ENCODE measurements at places on chromosomes 7 and 10.
A peak's percentile ranks its signal among the peaks of the same experiment; 100 is the strongest.

DNA sequence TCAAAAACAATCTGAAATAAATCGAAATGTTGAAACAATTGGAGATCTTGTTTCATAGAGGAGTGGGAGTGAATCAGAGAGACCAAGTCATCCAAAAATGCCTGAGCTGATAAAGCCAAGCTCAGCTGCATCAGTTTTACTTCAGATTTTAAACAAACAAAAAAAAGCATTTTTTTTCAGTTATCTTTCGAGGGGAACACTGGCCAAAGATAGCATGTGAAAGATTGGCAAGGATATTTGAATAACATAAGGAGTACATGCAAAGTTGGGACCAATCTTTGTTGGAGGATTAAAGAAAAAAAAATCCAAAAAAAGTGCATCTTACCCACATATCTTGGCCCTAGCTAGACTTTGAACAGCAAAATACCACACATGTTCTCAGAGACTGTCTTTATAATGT, 47.2 kb downstream of the RHOBTB1 start:
- DNase-seq, result no peak

- no peak for DNase-seq
Observed at GRCh38 chr10:58347967-58348366, 13.2 kb downstream of the UBE2D1 start.

DNA sequence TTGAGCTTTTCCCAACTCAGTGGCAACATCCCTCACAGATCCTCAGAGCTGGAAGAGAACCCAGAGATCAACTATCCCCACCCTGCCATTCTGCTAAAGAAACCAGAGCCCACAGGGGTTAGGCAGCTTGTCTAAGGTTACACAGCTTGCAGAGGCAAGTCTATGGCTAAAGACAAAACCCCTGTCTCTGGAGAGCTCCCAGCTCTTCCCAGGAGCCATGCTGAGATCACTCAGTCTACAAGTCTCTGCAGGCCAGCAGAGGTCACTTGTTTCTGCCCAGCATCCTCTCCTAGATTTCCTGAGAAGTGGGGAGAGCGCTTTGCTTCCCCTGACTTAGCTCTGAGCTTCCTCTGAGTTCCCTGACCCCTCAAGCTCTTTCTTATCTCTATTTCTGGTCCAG, 28.5 kb upstream of the LOXL4 start:
- no peak for DNase-seq

DNA sequence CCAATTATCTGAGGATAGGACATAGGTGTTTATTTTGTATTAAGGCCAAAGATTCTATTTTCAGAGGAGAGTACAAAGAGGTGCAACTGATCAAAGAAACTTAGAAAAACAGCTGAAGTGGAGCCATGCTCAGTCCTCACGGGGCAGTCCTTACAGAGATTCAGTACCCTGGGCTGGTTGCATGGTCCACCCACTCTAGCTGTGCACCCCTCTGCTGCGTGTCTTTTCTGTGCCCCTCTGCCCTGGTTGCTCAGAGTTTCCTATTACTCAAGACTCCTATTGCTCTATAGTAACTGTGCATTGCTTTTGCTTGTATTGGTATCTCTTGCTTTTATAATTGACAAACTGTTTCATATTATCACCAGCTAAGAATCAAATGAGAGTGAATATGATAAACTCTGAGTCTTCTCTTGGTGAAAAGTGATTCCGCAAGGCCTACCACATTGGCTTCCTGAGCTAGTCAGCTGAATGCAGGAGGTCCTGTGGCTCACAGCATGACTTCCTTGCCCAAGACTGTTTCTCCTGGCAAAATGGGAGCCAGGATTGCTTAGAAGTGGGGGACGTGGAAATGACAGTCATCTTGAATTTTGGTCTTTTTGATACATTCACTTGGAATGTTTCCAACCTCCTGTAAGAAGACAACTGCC, 137.0 kb downstream of the GLCCI1 start:
- no peak for DNase-seq

DNA sequence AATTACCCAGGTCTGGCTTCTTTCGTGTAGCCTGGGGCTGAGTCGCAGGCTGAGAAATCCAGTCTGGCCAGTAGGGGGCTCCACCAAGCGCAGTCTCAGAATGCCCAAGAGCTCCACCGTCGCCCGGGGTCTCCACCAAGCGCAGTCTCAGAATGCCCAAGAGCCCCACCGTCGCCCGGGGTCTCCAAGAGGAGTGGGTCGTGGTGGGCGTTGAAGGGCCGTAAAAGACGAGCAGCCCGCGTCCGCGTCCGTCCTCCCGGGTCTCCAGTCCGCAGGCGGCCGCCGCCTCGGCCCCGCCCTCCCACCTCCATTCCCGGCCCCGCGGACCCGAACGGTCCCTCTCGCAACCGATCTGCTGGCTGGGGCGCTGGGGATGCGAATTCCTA, 892 bp upstream of the ZYX start:
- DNase-seq, result peak; percentile 95

DNA sequence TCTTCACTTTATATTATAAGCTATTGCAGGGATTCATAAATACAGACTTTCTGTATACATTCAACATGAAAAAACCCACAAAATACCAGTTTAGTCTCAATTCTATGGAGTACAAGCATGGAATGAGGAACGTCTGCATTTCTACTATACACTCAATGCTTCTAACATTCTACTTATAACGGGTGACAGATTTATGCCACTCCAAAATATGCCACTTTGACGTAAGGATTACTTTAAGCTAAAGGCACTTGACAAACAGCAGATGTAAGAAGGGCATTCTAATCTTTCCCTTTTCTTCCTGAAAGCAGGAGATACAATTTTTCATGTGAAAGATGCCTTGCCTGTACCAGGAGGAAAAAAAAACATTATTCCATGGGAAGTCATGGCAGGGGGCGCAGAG, 205.5 kb upstream of the LRRN3 start:
- DNase-seq, result no peak

DNA sequence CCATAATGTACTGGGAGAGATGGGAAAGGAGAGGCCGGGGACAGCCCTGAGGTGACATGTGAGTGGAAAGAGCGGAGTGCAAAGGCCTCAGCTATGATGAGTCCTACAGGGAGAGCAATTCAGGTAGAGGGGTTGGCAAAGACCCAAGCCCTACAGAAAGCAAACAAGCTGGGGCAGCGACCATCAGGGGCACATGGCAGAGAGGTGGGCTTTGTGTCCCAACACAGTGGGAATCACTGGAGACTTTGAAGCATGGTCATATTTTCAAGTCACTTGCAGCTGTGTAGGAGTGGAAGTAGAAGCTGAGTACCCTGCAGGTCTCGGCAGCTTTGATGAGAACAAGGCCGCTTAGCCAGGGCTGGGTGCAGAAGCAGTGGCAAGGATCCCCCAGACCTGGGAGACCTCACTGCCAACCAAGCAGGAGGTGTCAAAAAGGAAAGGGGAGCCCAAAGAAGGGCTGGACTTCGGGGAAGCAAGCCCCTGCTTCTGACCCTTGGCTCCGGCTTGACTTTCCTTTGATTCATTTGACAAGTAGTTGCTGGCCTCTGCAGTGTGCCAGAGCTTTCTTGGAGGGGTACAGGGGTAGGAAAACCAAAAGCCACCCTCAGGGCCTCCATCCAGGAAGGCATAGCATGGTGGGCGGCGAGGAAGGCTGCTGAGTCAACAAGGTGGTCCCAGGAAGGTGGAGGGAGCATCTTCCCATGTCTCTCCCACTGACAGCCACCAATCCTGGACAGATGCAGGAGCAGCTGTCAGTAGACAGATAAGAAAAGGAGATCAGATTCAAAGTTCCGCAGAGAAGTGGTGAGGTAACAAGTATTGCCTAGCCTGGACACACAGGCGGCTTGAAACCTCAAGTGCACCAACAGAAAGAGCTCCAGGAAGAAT, 1.9 kb upstream of the PGAM2 start:
- DNase-seq, result no peak
